ENCODE measurements at places on chromosomes 5 and 9.

GRCh38 chr5:72273547-72273946 is 46.5 kb downstream of the MRPS27 start:
- no peak for DNase-seq

- no peak for DNase-seq
Observed at GRCh38 chr5:72790186-72790585, 26.3 kb upstream of the TNPO1 start.

DNA sequence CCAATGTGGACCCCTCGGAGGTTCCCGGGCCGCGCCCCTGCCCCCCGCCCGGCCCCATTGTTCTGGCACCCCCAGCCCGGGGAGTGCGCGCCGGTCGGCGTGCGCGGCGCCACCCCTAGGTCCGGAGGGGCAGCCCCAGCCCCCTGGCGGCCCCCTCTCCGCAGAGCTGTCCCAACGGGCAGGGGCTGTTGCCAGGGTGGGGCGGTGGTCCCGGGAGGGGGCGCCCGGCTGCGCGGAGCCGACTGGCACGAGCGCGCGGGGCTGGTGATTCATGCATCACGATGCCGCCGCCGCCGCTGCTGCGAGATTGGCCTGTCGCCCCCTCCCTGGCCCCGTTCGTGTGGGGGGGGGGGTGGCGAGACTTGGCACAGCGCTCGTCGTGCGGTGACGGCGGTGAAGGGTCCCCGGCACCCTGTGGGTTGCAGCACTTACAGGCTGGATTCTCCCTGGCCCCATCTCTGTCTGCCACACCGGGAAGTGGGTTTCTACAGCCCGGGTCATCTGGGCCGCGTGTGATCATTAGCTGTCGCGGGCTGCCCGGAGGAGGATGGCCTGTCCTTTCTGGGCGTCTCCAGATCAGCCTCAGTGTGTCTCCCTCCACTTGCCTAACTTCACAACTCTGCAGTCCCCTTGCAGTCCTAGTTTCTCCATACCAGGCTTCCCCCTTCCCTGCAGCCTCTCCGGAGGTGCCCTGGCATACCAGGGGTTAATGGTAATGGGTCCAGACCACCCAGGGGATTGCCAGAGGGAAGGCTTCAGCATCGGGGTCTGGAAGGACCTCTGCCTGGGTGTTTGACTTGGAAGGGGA is 858 bp downstream of the NCS1 start:
- DNase-seq: no peak

DNA sequence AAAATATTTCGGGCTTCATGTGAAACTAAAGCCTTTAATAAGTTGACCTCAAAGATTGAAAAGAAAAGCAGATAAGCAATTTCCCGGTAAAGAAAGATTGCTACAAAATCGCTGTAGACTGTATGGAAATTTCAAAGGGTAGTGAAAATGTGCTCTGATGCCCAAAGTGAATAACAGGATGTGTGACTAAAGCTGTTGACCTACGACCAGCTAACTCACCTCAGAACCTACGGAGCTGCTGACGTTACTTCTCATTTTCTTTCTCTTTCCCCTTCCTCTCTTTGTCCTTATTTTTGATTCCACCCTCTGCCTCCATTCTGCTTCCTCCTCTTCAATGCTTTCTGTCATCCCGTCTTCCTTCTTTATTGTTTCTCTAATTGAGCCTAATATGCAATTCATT is 103.2 kb downstream of the PDE4D start:
- no peak for DNase-seq

- DNase-seq: no peak
Observed at GRCh38 chr5:61840361-61840760, 465.6 kb upstream of the KIF2A start.

- no peak for DNase-seq
Observed at GRCh38 chr5:167786871-167787578, 504.4 kb upstream of the WWC1 start.

DNA sequence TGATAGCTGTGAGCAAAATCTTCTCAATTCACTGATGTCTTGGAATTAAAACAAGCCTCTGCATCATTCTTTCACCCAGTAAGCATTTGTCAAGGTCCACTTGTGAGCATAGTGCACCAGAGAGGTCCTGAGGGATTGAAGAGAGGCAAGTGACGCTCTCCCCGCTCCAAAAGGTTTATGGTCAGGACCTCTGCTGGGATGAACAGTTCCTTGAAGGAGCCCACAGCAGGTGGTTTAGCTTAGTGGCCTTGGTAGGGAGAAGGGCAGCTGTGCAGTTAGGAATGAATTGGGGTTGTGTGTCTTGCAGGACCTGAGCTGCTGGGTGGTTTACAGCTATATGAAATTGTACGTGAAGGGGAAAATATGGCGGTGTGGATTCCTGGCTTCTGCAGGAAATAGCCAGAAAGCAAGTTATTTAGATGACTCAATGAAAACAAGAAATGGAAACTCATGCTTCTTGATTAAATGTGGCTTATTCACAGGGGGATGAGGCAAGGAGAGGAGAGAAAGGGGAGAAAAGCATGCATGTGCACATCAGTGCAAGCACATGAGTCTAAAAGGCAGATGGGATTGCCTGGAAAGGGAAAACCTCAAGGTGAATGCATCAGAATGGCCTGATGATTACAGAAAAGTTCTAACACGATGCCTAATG is 42.0 kb downstream of the SUB1 start:
- no peak for DNase-seq

- no peak for DNase-seq
Observed at GRCh38 chr5:93428868-93429267, 152.2 kb downstream of the NR2F1-AS1 start.

DNA sequence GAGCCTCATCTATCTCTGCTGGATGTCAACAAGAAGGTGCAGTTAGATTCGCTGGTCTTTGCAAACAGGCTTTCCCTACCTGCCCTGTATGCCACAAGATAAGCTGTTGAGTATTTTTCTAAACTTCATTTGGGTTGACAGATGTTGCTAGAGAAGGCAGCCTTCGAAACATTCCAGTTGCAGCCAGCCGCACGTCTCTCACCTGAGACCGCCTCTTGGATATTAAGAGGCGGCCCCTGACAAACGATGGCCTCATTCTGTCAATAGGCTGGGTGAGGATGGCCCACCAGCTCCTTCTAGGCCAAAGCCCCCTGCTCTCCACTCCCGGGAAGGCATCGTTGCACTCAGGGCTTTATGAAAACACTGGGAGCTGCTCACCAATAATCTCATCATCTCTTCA is 181.6 kb downstream of the DAB2IP start:
- no peak for DNase-seq

DNA sequence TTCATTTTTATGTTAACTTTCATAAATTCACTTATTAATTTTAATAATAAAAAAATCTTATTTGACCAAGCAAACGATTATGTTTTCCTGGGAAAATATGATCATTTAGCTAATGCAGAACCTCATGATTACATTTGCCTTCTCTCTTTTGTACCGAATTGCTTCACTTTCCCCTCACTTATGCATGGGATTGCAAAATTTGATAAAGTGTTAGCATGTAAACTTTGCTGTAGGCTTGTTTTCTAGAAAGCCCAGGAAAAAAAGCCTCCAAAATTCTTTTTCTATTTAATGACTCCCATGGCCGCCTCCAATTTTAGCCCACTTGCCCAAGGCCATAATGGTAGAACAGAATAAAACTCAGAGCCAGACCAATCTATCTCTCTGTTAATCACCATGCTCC is 82.8 kb upstream of the FBXL7 start:
- DNase-seq: no peak

GRCh38 chr9:21160178-21160577 is 6.3 kb downstream of the IFNA21 start:
- no peak for DNase-seq

- no peak for DNase-seq
Observed at GRCh38 chr9:127733614-127734013, 1.5 kb downstream of the TOR2A start.

DNA sequence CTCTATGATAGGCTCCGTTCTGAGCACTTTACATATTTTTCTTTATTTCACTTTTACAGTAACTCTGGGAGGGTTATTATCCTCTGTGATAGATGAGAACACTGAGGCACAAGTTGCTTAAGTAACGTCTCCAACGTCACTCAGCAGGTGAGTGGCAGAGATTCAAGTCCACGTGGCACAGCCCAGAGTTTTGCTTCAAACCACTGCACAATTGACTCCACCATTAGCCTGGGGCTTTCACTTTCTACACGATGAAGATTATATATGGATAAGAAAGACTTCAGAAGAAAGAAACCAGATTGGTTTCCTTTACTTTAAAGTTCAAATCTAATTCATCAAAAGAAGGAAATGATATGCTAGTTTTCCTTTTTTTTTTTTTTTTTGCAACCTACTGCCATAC is 245.9 kb downstream of the SYK start:
- DNase-seq: no peak

DNA sequence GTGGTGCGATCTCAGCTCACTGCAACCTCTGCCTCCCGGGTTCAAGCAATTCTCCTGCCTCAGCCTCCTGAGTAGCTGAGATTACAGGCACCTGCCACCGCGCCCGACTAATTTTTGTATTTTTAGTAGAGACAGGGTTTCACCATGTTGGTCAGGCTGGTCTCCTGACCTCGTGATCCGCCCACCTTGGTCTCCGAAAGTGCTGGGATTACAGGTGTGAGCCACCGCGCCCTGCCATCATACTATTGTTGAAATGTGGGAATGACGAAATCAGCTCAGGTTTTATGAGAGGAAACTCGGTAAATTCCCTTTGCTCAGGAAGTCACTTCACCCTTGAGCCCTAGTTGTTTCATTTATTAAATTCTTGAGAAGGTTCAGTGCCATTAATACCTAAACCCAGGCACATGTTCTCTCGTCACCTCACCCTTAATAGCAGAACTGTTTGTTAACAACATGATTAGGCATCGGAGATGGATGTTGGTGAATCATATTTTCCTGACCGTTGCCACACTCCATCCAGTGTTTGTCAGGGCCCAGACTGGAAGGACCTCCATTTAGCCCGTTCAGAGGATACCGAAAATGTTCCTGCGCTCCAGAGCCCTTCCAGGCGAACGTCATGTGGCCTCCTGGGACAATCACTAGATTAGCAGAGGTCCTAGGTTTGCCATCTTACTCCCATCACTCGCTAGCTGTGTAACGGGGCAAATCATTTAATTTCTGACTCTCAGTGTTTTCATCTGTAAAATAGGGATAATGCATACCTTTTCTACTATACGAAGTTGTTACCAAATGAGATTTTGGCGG is 20.0 kb upstream of the CREBRF start:
- no peak for DNase-seq

DNA sequence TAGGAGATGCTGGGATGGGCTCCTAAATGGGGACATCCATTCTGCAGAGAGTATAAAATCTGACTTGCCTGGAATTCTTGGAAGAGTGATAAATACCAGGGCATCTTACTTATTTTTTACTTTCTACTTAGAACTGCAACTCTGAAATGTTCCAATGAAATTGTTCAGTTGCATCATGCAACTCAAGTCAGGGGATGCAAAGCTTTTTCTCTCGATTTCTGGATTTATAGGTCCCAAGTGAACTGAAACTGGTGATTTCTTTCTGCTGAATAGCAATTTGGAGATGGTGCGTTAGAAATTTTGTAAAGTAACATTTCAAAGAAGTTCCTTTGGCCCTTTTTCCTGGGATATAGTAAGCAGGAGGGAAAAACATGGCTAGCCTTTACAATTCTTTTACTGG is 238.4 kb upstream of the CD180 start:
- no peak for DNase-seq

GRCh38 chr5:76942581-76942980 is 10.3 kb upstream of the CRHBP start:
- DNase-seq: no peak

DNA sequence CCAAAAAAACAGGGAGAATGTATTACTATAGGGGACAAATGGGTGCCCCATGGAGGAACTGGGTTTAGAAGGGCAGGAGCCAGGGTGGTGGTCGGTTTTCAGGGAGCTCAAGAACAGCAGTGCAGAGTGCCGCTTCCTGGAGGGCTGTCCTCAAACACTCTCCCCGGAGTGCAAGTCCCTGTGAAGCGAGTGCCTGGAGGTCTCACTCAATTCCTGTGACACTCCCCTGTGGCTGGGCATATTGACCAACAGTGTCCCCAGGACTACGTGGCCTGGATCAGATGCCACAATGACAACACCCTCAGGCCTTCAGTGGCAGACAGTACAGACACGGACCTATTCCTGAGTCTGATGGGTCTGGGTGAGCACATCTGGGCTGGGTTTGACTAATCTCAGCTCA is 412.1 kb upstream of the IRX2 start:
- no peak for DNase-seq

GRCh38 chr9:110545705-110546104 is 33.8 kb downstream of the SVEP1 start:
- no peak for DNase-seq

- DNase-seq: no peak
Observed at GRCh38 chr9:83466351-83466750, 71.8 kb downstream of the FRMD3 start.

- no peak for DNase-seq
Observed at GRCh38 chr9:84285381-84285780, 55.2 kb downstream of the SLC28A3 start.

DNA sequence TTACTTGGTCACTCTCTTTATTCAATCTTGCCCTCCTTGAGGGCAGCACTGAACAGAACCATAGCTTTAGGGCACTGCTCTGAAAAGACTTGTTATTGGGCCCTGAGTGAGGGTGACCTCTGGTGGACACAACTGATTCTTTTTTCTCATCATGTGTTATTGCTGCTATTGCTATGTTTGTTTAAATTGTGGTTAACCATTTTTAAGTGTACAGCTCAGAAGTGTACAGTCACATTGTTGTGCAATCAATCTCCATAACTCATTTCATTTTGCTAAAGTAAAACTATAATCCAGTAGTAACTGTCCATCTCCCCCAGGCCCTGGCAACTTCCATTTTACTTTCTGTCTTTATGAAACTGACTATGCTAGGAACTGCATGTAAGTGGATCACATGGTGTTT is 351.1 kb upstream of the RIOK2 start:
- DNase-seq: no peak

GRCh38 chr5:41509399-41510175 is 814 bp downstream of the PLCXD3 start:
- DNase-seq: no peak

DNA sequence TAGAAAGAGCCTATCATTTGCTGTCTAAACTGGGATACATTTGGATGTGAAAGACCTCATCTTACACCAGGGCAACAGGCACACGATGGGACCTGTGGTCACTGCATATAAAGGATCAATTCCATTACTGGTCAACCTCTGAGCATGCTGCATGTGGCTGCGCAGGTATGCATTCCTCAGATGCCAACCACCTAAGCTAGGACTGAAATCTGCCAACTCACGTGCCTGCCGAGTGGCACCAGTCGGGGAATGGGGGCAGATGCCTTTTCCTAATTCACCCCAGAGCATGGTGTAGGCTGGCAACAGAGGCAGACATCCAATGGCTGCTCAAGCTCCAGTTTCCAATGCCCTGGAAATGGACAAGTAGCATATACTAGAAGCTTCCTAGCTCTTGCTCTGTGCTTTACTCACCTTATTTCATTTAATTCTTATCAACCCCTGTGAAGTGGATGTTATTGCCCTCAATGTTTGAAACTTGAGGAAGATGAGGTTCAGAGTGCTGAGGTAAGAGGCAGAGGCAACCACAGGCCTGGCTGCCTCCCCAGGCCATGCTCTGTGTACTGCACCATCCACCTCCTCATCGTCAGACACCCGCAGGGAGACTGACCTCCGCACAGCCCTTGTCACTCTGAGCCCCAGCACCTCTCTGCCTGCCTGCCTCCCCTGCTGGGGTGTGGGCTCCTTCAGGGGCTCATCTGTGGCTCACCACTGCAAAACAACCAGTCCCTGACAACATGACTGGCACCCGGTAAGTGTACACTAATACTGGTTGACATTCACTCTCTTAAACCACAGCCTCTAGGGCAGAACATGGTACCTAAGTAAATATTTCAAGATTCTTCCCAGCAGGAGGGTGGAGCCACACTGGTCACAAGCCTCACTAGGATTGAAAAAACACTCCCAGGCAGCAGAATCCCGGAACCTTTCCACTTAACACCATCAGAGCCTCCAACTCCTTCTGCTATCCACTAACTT is 228.5 kb downstream of the CRB2 start:
- DNase-seq: no peak

Data from activated T-helper 1 cell treated with Interleukin-2 at 50 U/mL for 16 hours (primary cell).